Peyer's patch (tissue), 4 donors: ENCODE measurements at places on chromosomes 5 and 9.

- no peak for DNase-seq
Measured at GRCh38 chr5:147327421-147327820, 92.6 kb downstream of the STK32A start.

- peak; percentile 50 for DNase-seq
Measured at GRCh38 chr9:38621434-38622287, 1.3 kb upstream of the ANKRD18A start.

DNA sequence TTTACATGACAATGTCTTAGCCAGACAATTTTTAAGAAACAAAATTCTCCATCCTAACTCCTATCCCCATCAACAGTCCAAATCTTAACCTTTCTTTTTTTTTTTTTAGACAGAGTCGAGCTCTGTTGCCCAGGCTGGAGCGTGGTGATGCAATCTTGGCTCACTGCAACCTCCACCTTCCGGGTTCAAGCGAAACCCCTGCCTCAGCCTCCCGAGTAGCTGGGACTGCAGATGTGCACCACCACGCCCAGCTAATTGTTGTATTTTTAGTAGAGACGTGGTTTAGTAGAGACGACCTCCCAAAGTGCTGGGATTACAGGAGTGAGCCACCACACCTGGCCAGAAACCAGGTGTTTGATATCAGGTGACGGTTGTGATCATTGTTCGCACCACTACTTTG is 10.2 kb downstream of the ABL1 start:
- DNase-seq = no peak

DNA sequence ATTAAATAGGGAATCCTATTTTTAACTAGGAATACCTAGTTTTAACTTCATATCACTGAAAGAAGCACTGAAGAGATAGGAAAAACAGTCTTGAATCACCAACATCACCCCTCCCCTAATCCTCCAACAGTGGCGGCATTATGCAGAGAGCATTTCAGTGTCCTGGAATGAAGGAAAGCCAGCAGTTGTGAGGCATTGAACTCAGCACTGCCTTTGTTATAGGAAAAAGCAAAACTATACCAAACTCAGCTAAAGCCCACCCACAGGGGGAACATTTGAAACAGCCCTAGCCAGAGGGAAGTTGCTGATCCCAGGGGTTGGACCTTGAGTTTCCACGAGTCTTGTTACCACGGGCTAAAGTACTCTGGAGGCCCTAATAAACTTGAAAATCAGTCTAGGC is 310.6 kb upstream of the EDIL3 start:
- DNase-seq = no peak

DNA sequence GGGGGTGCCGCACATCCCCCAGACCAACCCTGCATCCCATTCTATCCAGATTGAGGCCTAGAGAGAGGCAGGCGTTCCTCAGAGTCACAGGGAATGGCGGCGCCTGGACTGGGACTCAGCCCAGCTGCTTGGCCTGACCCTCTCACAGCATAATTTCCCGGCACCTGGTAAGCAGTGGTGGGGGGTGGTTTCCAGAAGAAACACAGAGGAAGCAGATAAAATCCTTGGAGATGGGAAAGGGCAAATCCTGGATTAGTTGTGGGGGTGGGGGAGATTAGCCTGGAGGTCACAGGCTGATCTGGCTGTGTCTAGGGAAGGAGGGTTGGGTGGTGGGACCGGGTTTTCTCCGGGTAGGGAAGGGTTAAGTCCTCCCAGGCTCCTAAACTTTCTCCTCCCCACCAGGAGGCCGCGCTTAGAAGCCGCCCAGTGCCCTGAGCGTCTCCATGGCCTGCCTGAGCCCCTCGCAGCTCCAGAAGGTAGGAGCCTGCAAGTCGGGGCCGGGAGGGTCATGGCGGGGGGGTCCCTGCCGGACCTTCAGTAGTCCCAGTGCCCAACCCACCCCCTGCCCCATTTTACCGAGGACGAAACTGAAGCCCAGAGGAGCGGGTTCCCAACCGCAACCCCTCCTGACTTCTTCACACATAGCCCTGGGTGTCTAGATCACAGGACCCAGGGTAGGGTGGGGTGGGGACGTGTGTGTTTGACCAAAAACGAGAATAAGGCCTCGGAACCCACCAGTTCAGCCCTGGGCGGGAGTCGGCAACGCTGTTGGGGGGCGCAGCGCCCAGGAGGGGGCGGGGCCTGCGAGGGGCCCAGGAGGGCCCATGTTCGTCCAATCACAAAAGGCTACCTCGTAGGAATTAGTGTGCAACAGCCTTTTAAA is 1.3 kb downstream of the PHYHD1 start:
- no peak for DNase-seq

GRCh38 chr9:2085716-2086115 is 70.6 kb downstream of the SMARCA2 start:
- DNase-seq = no peak

GRCh38 chr5:61275841-61276240 is 56.2 kb upstream of the ZSWIM6 start:
- DNase-seq = no peak

GRCh38 chr5:76082772-76083554 is at the start of gene SV2C:
Gene SV2C (plus strand): TSS chr5:76083383. CDS start chr5:76131751, 48,368 bp downstream.
- DNase-seq = peak; percentile 56

GRCh38 chr5:151248651-151249050 is 4.3 kb upstream of the GM2A start:
- no peak for DNase-seq

DNA sequence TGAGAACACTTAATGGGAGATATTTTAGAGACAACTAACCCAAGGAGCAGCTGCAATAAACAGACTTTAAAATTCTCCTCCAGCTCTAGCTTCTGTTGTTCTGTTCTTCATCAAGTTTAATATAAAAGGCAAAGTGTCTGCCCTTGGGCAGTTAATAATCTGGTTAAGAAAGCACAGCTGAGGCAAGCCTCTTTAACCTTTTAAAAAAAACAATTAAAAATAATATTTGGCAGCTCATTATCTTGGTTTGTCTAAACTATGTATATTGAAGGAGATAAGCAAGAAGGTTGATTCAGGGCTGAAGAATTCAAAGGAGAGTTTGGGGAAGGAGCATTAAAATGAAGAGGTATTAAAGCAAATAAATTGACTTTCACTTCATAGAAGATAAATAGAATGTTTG is 75.4 kb downstream of the TSSK1B start:
- DNase-seq = no peak

- no peak for DNase-seq
Measured at GRCh38 chr5:27290172-27290571, 251.8 kb upstream of the CDH9 start.

- DNase-seq = no peak
Measured at GRCh38 chr5:157785801-157786200, 42.3 kb downstream of the LSM11 start.

- no peak for DNase-seq
Measured at GRCh38 chr5:14223372-14223771, 80.2 kb downstream of the TRIO start.

DNA sequence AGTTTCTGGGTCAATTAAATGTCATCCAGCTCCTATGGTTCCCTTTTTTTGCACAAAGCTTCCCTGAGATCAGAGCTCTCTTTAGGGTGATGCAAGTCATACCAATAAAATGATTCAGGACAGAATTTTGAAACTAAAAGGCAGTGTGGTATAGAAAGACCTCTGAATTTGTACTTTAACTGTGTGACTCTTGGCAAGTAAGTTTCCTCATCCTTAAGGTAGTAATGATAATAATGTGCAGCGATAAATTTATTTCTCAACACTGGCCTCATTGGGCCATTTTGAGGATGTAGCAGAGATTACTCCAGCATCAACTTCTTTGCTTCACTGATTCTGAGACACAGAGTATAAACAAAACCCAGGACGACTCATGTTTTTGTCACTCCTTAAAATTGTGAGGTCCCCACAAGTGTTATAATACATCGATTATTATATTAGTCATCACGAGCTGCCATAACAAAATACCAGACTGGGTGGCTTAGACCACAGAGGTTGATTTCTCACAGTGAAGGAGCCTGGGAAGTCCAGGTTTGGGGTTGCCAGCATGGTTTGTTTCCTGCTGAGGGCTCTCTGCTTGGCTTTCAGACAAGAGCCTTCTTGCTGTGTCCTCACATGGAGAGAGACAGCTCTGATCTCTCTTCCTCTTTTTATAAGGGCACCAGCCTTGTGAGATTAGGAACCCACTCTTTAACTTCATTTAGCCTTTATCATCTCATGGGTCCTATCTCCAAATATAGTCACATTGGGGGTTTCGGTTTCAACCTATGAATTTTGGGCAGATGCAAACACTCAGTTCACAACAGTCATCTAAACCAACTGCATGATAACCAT is 293.0 kb downstream of the ZNF608 start:
- no peak for DNase-seq

DNA sequence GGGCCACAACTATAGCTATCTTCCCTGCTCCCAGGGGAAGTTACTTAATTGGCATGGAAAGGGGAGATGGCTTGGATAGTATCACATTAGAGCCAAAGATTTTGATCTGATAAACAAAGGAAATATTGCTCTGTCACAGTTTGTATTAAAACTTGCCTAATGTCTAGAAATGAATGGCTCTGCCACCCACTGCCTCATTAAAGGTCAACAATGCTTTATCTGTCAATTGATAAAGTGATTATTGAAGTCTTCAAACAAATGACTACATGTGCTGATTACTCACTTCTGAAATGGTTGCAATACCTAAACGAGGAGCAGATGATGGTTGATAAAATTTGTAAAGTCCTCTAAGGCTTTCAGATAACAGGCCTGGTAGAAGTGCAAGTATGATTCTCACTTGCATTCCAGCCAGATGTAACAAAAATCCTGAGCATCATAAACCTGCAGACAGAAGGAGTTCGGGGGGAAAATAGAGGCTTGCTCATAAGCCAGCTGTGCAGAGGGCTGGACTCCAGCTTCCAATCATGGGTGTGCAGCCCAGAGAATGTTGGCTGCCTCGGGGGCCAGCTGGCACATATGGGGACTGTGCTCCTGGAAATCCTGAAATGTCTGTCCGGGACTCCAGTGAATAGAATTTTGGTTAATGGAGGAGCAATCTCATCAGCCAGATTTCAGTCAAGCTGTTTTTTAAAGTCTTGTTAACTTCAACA is 200.5 kb upstream of the SLC27A6 start:
- DNase-seq = no peak

- DNase-seq = no peak
Measured at GRCh38 chr5:178182158-178182876, 4.9 kb downstream of the GMCL2 start.

- DNase-seq = no peak
Measured at GRCh38 chr5:158565017-158565789, 534.5 kb downstream of the EBF1 start.

DNA sequence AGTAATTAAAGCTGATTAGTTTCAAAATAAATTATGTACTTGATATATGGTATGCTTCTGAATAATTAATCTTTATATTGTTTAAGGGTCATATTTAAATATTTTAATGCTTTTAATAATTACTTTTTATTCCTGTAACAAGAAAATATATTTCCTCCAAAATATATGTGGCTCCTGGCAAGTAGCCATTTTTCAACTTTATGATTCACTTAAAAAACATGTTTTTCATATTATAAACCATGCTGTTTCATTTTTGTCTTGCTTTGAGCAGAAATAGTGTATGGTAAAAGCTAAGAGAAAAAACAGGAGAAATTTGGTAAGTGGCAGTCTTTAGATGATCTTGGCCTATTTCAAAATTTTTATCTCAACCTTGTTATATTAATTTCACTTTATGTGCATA is 14.6 kb downstream of the SPATA9 start:
- DNase-seq = no peak

DNA sequence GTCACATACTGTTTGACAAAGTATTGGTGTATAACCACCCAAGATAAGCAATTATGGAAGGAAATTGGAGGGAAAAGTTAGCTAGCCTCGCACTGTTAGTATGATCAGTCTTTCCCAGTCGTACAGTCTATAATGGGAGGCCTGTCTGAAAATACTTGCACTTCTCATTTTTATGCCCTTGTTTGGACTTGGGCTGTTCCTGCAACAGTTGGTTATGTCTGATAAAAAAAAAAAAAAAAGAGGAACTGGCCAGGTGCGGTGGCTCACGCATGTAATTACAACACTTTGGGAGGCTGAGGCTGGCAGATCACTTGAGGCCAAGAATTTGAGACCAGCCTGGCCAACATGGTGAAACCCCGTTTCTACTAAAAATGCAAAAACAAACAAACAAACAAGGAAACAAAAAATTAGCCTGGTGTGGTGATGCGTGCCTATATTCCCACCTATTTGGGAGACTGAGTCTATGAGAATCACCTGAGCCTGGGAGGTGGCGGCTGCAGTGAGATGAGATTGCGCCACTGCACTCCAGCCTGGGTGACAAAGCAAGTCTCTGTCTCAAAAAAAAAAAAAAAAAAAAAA is 58.3 kb upstream of the ANKRD33B start:
- peak; percentile 25 for DNase-seq

- no peak for DNase-seq
Measured at GRCh38 chr5:24385070-24385469, 259.7 kb downstream of the CDH10 start.

GRCh38 chr9:16100537-16101091 is 547.8 kb downstream of the CCDC171 start:
- DNase-seq = no peak

DNA sequence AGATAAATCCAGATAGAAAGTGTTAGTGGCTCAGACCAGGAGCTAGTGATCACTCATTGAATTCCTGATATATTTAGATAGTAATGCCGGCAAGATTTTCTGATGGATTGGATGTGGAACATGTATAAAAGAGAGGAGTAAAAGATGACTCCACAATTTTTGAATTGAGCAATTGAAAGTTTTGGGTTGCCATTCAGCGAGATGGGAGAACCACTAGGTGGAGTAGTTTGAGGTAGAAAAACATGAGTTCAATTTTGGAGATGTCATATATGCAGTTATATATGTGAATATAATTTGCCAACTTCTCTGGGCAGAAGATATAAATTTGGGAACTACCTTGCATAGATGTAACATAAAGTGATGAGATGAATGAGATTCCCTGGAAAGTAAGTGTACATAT is 502.5 kb upstream of the SEMA6A start:
- no peak for DNase-seq

DNA sequence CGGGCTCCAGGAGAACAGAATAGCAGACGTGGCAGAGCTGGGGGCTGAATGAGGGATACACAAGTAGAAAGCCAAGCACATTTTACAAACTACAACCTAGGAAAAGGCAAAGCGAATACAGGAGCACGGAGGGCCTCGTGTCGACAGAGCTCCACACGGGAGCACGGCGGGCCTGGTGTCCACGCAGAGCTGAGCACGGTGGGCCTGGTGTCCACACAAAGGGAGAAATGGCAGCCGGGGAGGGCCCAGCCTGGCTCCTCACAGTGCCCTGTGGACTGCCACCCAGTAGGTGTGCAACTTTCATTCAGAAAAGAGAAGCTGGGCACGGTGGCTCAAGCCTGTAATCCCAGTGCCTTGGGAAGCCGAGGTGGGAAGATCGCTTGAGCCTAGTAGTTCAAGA is 3.4 kb upstream of the INPP5E start:
- DNase-seq = no peak

GRCh38 chr9:119088002-119088547 is 281.2 kb downstream of the BRINP1 start:
- DNase-seq = no peak

GRCh38 chr5:138111937-138112336 is 27.3 kb downstream of the NME5 start:
- DNase-seq = no peak

DNA sequence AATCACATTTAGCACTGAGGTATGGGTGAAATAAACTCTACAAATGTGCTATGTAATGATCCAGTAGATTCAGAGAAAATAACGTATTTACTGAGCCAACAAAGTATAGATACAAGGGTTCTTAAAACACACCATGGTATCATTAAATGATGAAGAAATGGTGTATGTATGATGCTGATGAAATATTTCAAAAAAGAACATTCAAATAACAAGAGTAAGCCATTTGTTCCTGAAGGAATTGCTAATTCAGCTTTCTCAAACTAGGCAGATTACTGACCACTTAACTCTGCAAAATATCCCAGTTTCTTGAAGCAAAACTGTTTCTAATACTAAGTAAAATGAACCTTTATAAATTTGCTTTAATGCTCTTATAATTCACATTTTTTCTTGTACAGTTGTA is 97.6 kb upstream of the IFNE start:
- no peak for DNase-seq
